ENCODE measurements at places on chromosomes 1 and 21.

GRCh38 chr1:119160866-119161265 is 20.4 kb upstream of the WARS2 start:
- peak; percentile 22 for DNase-seq

DNA sequence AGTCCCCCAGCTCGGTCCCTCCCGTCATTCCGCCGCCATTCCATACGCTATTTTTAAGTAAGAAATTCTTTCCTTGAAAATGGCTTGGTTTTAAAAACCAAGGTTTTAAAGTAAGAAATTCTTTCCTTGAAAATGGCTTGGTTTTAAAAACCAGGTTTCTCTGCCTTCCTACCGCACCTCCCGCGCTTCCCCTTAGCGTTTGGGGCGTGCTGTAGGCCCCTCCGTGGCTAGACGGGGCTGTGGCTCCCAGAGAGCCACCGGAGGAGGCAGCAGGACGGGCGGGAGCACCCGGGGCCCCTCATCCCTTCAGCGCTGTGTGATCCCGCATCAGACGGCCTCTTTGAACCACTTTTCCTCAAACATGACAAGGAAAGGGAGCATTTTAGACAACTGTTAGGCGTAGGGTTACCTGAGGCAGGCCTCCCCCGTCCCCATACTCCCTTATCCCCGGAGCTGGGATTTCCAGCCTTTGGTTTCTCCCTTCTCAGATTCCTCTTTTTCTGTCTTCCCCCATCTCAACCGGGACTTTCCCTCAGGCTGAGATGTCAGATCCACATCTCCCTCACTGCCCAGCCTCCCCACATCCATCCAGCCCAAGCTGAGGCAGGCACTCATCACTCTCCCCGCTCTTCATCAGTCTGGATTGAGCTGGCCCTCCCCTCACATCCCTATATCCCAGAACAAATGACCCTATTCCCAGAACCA is 541 bp upstream of the CD58 start:
- DNase-seq: no peak

DNA sequence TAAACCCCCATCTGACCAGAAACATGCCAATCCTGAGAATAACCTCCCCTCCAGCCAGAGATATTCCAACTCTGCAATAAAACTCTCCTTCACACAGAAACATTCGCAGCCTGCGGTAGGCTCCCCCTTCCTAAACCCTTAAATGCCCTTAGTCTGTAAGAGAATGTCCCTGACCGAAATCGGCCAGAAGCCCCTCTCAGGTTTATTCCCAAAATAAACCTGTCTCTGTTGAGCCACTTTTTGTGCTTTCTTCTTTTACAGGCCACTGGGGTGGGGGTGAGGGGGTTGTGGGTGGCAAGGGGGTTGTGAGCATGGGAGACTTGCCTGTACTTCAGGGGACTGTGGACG is 4.6 kb downstream of the PRXL2B start:
- no peak for DNase-seq

GRCh38 chr1:205527931-205528330 is 23.5 kb downstream of the CDK18 start:
- no peak for DNase-seq

GRCh38 chr1:199936441-199936840 is 91.1 kb upstream of the NR5A2 start:
- DNase-seq: no peak

GRCh38 chr1:152441756-152442155 is 27.7 kb upstream of the CRNN start:
- DNase-seq: no peak

DNA sequence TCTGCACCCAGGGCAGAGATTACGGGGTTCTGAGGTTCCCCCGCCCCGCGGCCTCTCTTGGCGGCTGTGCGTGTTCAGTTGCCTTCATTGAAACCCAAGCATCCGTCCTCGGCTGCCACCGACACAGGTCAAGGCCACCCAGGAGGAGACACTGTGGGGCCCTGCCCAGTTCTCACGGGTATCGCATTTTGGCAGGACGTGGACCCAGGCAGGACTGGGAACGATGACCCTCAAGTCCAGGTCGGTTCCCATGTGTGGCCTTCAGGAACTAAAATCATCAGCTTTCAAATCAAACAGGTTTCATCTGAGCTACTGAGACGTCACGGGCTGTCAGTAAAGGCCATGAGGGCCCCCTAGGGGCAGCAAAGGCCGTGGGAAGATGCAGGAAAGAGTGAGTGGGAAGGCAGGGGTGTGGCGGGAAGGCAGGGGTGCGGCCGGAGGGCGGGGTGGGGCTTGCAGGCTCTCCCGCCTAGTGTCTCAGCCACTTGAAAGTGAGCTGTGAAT is 7.0 kb upstream of the C1orf174 start:
- DNase-seq: no peak

DNA sequence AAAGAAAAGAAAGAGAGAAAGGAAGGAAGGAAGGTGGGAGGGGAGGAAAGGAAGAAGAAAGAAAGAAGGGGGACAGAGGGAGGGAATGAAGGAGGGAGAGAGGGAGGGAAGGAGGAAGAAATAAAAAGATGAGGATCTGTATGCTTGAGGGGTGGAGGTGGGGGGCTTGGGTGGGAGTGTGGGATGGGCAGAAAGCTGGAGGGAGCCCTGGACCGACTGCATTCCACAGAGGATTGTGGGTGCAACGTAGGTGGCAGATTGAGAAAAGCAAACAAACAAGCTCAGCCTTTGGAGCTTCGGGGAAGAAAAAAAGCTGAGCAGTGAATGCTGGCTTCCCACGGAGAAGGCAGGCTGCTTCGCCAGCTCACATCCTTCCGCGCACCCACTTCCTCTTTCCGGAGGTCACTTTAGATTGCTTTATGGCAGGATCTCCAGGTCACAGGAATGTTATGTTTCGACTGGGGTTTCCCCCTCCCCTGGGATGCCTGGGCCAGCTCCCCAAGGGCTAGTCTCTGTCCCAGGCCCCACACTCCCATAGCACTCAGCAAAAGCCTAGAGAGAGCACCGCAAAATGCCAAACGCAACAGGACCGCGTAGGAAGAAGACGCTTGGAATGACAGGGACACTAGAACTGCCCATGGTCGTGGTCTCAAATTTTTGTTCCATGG is 20.7 kb upstream of the LGALS8 start:
- DNase-seq: peak; percentile 87

DNA sequence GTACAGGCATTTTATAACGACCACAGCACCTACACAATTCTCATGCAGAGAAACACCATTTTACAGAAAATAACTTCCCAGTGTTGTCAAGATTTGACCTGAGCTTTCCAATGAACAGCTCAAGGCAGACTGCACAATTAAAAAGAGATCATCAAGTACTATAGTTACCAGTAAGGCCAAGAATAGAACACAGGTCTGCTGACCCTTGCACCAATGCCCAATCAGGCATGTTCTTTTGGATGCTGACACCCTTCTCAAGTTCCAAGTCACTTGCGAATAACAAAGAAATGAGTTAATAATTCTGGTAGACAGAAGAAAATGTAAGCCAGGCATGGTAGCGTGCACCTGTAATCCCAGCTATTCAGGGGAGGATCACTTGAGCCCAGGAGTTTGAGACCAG is 101.9 kb downstream of the SLC45A1 start:
- DNase-seq: no peak

- DNase-seq: peak; percentile 70
Measured at GRCh38 chr1:109499661-109500536, 6.0 kb downstream of the CYB561D1 start.

GRCh38 chr1:157132616-157133167 is 5.5 kb downstream of the ETV3 start:
- DNase-seq: no peak

DNA sequence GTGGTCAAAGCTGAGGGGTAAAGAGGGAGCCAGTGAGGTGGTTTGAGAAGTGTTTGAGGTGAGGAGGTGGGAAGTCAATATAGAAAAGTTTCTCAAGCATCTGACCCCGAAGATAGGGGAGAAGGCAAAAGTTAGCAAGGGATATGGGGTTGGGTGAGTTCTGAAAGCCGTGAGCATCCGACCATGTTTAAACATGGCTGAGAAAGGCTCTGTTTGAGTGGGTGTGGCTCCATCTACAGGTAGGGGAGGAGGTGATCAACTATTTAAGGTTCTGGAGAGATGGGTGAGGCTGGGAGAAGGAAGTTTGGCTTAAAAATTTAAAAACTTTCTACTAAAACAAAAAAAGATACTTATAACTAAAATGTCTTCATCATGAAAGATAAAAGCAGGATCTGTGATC is 273.8 kb downstream of the KCNJ6 start:
- DNase-seq: no peak

GRCh38 chr1:184118046-184118445 is 66.5 kb downstream of the TSEN15 start:
- DNase-seq: peak; percentile 94

DNA sequence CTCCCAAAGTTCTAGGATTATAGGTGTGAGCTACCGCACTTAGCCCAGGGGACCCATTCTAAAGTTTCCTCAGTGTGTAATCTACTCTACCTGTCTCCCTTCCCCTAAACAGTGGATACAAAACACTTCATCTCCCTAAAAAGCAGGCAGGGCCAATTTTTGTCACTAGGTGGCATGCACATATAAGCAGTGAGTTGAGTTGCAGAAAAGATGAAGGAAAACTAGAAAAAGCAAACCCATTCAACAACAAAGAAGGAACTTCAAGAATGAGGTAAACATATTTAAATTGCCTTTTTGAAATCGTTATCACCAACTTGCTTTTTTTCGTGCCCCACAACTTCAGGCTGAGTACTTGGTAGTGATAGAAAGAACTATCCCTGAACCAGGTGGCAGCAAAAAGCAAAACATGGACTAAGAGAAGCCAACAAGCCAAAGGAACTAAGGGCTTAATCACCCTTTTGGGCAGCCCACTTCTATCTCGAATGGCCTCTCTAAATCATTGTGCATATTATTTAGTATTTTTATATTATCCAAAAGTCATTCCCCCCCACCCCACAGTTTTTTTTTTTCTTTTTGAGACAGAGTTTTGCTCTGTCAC is 19.7 kb upstream of the ALDH9A1 start:
- peak; percentile 66 for DNase-seq

GRCh38 chr1:27931759-27932158 is 3.0 kb upstream of the SMPDL3B start:
- no peak for DNase-seq

GRCh38 chr1:47708658-47709018 is 270.8 kb downstream of the FOXD2 start:
- no peak for DNase-seq

DNA sequence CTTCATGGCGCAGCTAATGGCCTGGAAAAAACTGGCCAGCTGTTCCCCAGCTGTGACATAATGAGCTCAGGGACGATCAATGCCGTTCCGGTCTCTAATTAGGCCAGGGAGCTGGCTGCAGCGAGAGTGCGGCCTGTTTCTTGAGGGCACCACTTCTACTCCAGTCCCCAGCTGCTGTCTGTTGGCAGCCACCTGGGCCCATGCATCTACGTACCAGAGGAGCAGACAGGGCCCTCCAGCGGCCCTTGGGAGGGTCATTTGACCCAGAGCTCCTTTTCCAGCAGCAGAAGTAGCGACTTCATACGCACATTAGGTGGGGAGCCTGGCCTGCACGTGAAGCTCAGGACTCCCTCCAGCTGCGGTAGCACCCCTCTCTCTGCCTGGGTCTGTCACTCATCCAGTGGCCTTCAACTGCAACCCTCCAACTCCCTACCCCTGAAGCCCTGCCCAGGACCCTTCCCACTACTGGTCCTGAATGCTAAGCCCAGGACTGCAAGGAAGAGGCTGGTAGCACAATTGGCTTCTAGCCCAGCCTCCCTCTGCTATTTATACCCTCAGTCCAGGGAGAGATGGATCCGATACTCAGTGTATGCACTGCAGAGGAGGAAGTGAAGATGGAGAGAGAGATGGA is 9.1 kb upstream of the GPR61 start:
- DNase-seq: no peak

DNA sequence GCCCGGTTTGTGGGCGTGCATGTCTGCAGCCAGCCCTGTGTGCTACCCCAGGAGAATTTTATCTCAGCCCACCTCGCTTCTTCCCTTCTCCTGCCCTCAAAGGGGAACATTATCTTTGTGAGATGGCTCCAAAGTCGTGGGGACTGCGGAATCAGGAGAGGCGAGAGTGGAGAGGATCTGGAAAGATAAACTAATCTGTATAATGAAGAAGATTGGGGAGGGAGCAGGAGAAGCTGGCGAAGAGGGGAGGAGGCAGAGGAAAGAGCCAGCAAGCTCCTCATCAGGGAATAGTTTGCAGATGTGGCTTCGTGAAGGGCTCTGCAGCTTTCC is 310.3 kb downstream of the MATN1 start:
- DNase-seq: no peak

DNA sequence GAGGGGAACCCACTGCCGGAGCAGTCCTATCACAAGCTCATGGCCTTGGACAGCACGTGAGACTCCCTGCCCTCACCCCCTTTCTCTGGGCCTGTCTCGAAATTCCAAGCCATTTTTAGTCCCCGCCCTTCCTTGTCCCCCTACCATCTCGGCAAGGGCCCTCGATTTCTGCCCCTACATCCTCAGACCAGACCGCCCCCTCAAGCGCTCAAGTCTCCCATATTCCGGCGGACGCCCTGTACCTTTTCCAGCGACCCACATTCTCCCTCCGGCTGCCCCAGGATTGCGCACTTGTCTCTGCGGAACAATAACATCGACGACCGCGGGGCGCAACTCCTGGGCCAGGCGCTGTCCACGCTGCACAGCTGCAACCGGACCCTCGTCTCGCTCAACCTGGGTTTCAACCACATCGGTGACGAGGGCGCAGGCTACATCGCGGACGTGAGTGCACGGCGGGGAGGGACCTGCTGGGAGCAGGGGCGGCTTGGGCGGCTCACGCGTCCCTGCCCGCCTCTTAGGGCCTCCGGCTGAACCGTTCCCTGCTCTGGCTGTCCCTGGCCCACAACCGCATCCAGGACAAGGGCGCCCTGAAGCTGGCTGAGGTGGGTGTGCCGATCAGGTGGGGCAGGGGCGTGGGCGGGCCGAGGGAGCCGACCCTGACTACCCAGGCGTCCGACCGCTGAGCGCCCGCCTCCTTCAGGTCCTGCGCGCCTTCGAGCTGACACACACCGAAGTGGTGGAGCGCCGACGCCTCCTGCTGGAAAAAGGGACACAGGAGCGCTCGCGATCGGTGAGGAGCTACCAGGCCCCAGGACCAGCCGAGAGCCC is 7.0 kb downstream of the LRRC71 start:
- DNase-seq: peak; percentile 78

GRCh38 chr1:174039027-174039426 is 16.9 kb upstream of the RC3H1 start:
- peak; percentile 52 for DNase-seq

DNA sequence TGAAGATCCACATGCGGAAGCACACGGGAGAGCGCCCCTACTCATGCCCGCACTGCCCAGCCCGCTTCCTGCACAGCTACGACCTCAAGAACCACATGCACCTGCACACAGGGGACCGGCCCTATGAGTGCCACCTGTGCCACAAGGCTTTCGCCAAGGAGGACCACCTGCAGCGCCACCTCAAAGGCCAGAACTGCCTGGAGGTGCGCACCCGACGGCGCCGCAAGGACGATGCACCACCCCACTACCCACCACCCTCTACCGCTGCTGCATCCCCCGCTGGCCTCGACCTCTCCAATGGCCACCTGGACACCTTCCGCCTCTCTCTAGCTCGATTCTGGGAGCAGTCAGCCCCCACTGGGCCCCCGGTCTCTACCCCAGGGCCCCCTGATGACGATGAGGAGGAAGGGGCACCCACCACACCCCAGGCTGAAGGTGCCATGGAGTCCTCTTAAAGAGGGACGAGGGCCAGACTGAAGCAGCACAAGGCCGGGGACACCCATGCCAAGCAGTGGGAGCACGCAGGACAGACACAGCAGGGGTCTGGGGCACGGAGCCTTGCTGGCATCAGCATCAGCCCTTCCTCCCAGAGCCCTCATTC is 13.7 kb downstream of the ZBTB7B start:
- no peak for DNase-seq
